ENCODE measurements at places on chromosomes 11 and 22.
A peak's percentile ranks its signal among the peaks of the same experiment; 100 is the strongest.

GRCh38 chr11:73386016-73386415 lies 9.8 kb downstream of the RELT start:
- no peak for DNase-seq

GRCh38 chr11:57294225-57295131 lies 30.3 kb downstream of the TNKS1BP1 start:
- no peak for DNase-seq

DNA sequence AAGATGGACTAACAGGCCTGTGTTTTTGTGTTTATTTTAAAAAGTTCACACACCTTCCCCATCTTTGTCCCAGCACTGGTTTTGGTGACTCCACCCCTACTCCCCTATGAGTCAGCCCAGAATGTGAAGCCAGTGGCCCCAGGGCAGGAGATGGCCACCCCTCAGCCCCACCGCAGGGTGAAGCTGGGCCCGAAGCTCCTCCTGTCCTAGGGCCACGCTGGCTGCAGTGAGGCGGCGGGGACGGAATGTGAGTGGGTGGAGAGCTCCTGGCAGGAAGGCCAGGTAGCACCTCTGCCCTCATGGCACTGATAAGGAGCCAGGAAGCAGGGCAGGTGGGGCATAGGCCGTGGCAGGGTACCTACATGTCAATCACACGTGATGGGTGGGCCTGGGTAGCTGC lies 39.9 kb downstream of the SGSM3 start:
- no peak for DNase-seq

GRCh38 chr11:78424334-78425270 lies 7.0 kb upstream of the GAB2 start:
- DNase-seq = no peak

- peak; percentile 11 for DNase-seq
Observed at GRCh38 chr11:119907878-119908572, 179.0 kb upstream of the NECTIN1 start.

DNA sequence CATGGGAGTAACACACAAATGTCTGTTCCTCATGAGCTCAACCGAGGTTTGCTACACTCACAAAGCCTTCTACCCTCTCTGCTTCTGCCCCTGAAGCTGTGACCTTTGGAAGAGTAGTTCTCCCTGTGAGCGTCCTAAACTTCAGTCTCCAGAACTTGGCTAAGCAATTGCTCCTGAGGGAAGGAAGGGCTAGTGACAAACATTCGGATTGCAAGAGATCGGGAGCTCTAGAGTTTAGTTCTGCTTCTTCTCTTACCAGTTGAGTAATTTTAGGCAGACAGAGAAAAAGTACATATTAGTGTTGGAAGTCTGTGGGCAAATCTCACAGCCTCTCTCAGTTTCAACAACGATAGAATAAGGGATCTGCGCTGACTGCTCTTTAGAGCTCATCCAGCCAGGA lies 27.3 kb upstream of the ELF5 start:
- DNase-seq = no peak

DNA sequence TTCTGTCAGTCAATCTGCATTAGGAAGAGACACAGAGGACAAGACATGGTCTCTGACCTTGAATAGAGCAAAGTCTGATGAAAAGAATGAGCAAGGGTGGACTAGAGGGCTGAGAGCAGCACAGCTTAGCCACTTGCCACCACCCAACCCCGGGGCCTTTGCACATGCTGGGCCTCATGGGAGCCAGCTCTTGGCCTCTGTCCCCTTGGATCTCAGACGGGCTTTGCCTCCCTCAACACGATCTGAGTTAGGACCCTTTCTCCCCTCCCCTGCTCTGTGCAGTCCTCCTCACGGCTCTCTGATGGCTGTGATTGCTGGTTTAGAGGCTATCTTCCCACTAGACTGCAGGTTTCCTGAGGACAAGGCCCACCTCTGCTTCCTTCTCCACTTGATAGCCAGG lies 131.6 kb upstream of the B3GAT1 start:
- no peak for DNase-seq

GRCh38 chr11:116387641-116388040 lies 385.1 kb downstream of the BUD13 start:
- peak; percentile 16 for DNase-seq

- no peak for DNase-seq
Observed at GRCh38 chr11:73227571-73228211, 9.6 kb downstream of the P2RY2 start.

- DNase-seq = no peak
Observed at GRCh38 chr11:62458212-62459002, 39.6 kb downstream of the SCGB1A1 start.

- DNase-seq = no peak
Observed at GRCh38 chr11:27398400-27398770, 35.4 kb upstream of the CCDC34 start.

- DNase-seq = no peak
Observed at GRCh38 chr11:69024509-69024908, 11.5 kb upstream of the MRGPRF start.

- DNase-seq = peak; percentile 22
Observed at GRCh38 chr22:45817745-45818423, 146.2 kb downstream of the ATXN10 start.

- peak; percentile 21 for DNase-seq
Observed at GRCh38 chr22:48760481-48761390, 1066.9 kb downstream of the BRD1 start.

DNA sequence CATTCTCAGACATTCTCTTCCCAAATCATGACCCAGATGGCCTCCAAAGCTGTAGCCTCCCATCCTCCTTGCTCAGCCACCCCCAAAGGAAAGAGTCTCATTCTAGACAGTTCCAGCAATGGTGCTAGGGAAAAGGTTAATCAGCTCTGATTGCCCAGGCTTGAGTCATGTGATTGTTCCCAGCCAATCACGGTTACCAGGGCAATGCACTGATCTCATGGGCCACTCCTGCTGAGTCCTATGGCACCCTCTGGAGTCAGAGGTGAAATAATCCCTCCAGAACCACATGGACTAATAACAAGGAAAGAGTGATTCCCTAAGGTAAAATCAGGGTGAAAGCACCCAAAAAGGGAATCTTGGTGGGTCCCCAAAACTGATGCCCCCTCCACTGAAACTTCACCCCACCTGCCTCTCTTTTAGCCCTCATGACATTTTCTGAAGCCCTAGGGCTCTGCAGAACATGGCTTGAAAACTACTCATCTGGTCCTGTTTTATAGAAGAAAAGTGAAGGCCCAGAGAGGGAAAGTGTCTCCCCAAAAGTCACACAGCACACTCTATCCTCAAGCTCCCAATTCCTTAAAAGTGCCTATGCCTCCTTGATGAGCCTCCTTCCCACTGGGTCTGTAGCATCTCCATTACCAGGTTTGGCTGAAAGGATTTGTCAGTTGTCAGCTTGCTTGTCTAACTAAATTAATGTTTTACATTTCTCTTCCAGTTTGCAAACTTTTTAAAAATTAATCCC lies 203.7 kb downstream of the MN1 start:
- DNase-seq = no peak

GRCh38 chr11:120517801-120518291 lies 6.3 kb downstream of the GRIK4 start:
- DNase-seq = no peak

- DNase-seq = no peak
Observed at GRCh38 chr11:118956847-118957469, 860 bp downstream of the UPK2 start.

GRCh38 chr11:43756575-43756974 lies 76.0 kb downstream of the HSD17B12 start:
- no peak for DNase-seq

DNA sequence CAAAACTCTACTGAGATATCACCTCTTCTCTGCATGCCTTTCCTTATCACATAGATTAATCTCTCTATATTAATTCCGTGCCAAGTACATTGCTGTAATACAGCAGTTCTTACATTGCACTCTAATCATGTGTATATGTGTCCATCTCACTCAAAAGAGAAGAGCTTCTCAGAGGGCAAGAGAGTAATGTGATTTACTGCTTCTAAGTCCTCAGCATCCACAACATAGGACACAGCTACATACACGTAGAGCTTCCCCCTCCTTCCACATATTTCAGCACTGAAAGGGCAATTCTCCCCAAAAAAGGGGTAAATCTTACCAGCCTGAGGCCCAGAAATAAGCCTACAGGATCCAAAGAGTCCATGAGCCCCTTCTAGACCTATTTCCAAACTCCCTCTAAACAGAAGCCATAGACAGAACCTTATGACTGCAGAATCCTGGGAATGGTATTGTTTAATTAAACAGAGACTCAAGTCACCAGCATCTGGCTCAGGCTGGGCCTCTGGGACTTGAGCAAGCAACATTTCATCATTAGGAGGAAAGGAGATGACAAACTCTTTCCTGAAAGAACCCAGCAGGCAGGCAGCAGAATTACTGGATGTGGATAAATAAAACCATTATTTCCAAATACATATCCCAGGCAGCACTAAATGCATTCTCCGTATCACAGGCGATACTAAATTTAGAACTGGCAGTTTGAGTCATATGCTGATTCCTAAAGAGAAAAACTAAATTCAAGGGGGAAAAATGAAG lies 87.2 kb downstream of the KCNC1 start:
- peak; percentile 45 for DNase-seq

GRCh38 chr11:21814169-21814568 lies 378.7 kb upstream of the ANO5 start:
- DNase-seq = no peak

- peak; percentile 92 for DNase-seq
Observed at GRCh38 chr11:46272816-46273427, 4.5 kb upstream of the CREB3L1 start.

DNA sequence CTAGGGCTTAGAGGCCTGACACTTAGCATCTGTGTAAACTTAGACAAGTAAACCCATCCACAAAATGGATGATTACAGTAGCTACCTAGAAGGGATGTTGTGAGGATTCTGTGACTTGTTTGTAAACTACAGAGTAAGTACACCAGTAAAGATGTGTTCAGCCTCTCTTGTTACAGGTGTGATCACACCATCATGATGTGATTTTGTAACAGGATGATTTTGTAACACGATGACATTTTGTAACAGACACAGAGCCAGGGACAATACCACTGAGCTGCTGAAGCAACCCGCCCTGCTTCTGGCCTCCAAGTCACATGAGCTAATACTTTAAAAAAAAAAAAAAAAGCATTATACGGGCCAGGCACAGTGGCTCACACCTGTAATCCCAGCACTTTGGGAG lies 17.0 kb downstream of the FADD start:
- DNase-seq = no peak

GRCh38 chr11:103789952-103790351 lies 246.5 kb upstream of the DDI1 start:
- peak; percentile 50 for DNase-seq

DNA sequence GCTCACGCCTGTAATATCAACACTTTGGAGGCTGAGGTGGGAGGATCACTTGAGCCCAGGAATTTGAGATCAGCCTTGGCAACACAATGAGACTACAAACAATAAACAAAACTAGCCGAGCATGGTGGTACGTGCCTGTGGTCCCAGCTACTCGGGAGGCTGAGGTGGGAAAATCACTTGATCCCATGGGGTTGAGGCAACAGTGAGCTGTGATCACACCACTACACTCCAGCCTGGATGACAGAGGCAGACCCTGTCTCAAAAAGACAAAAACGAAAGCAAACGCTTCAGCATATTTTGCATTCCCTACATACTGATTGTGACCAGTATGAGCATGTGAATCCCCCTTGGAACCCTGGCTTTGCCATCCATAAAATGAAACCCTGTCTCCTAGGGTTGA lies 33.9 kb upstream of the MN1 start:
- DNase-seq = no peak

DNA sequence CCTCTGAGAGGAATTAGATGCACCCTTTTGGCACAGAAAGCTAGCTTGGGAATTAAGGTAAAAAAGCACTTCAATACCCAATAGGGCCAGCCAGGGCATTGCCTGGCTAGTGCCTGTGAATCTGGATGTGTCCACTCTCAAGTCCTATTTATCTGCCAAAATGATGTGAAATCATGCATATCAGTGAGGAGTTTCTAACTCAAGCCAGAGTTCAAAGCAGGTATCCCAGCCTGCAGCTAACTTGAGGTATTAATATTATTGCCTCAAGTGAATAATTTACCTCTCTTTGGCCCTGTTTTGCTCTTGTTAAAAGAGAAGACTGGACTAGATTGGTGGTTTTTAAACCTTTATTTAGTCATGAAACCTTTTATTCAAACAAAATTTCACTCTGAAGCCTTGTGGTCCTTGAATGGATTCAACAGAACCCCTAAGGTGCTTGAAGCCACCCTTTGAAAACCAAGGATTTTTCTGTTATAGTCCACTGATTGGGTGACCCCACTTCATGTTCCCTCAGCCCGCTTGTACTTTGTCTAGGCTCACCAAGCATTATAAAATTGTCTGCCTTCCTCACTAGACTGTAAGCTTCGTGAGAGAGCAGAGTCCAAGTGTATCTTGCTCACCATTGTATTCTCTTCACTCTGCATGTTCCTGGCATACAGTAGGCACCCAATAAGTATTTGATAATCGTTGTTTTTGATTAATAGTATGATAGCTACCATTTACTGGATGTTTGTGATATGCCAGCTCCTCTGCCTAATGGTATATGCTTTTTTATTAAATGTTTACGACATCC lies 4.5 kb downstream of the RNF121 start:
- DNase-seq = no peak

- no peak for DNase-seq
Observed at GRCh38 chr11:103378931-103379330, 269.7 kb downstream of the DYNC2H1 start.

DNA sequence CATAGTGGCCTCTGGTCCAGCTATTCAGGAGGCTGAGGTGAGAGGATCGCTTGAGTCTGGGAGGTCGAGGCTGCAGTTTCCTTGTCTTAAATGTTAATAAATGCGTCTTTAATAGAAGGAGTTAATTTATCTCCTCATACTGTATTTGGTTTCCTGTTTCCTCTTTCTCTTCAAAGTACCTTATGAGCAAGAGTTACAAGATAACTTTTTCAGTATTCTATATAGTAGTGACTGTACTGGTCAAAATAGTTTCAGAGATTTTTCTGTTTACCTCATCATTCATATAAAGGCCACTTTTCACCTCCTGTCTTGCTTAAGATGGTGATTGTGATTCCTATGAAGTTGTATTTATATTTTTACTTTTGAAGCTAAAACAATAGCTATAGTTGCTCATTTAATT lies 50.9 kb downstream of the MCAM start:
- DNase-seq = no peak

GRCh38 chr11:44434191-44434590 lies 124.3 kb upstream of the ALX4 start:
- no peak for DNase-seq
